Ureter (tissue), 1 donor: ENCODE measurements at places on chromosomes 7 and 10.

DNA sequence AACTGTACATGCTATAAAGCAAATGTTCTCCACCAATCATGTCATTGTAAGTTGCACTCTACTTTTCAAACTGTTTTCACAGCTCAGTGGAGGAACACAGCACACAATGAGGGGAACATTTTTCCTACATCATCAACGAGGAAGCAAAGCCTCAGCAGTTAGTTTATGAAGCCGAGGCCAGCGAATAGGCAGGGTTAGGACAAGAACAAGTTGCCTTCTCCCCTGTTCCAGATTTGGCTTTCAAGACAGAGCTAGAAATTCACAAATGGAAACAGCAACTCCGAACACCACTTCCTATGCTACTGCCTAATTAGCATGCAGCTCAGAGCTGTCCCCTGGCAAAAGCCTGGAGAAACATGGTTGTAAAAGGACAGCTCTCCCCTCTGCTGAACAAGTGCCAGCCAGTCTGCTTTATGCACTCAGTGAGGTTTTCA is 19.8 kb downstream of the ITGB8 start:
- DNase-seq: no peak

- peak; percentile 48 for DNase-seq
Measured at GRCh38 chr10:6053816-6054631, 8.1 kb downstream of the IL2RA start.

- DNase-seq: no peak
Measured at GRCh38 chr7:151752816-151753595, 123.9 kb downstream of the PRKAG2 start.

GRCh38 chr7:29976673-29977415 is 12.8 kb downstream of the SCRN1 start:
- no peak for DNase-seq

DNA sequence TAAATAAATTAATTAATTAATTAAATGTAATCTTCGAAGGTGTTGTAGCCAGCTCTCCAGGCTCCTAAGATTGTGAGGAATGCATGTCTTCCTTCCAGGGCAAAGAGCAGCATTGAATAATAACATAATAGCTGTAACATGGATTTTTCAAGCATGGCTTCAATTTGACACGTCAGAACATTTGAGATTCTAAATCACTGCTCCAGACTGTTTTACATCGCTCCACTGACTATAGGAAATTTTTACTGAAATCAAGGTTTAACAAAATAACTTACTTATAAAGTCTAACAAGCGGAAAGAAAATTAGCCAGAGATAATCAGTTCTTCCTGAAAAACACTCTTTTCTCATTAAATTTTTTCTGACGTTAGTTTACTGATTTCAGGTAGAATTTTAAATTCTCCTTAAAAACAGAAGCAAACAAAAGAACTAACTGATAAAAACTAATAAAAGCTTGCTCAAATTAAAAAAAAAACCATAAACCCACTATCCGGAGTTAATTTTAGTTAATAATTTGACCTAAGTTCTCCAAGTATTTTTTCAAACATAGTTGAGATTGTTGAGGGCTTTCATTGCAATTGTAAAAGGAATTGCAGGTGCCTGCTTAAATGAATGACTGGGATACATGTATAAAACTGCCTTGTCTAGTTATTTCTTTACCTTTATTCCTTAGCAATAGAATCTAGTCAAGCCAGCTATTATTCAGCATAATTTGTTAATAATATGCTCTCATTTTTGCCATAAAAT is 51.2 kb upstream of the SGCE start:
- DNase-seq: no peak

- no peak for DNase-seq
Measured at GRCh38 chr10:34415039-34415438, 400.1 kb downstream of the PARD3 start.

DNA sequence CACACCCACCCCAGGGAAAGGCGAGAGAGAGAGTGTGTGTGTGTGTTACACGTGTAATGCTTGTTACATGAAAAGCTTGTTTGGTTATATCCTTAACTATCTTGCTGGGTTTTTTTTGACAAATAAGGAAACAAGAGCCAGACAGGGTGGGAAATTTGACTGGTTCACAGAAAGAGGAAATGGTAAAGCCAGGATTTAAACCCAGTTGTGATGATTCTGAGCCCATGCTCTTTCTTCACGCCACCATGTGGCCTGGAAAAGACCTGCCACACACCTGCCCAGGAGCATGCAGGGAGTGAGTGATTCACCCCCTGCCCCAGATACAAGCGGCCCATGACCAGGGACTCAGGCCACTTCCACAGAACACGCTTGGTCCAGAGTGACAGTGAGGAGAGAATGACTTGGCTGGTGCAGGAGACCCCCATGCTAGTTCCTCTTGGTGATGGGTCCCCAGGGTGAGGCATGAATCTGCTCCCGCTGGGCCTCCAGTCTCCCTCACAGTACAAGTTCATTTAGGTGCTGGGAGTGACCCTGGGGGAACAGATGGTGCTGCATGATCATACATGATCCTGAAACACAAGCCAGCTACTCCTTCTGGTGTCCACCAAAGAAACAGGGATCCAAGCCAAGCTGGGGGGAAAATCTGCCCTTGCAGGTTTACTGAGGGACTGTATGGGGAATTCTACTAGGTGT is 21.0 kb upstream of the EIF5AL1 start:
- no peak for DNase-seq

GRCh38 chr7:149823191-149823630 is 15.0 kb upstream of the ZNF862 start:
- DNase-seq: no peak
